ENCODE measurements at places on chromosomes 12 and 14.

DNA sequence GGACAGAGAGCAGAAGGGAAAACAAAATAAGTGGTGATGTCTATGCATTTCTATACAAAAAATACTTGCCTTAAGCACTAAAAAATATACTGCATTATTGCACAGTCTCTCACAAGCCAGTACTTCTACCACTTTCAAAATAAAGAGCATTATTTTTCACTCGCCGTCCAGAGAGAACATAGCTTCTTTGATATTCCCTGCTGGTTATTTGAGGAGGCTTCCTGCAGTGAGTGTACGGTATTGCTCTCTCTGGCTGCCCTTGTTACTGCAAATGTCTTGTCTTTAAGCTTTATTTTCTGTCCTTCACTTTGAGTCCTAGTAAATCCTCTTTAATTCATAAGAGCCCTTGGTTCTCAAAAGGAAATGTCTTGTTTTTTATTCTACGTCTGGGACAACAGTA is 81.1 kb downstream of the EML1 start:
- DNase-seq: no peak

GRCh38 chr12:75571204-75571603 is 59.8 kb upstream of the KRR1 start:
- DNase-seq: no peak

- DNase-seq: no peak
Measured at GRCh38 chr14:81884382-81884781, 350.7 kb upstream of the SEL1L start.

- DNase-seq: peak; percentile 79
Measured at GRCh38 chr12:1594006-1594260, 448 bp downstream of the FBXL14 start.

- DNase-seq: no peak
Measured at GRCh38 chr12:79085106-79085682, 220.6 kb downstream of the SYT1 start.

- no peak for DNase-seq
Measured at GRCh38 chr14:100593751-100594624, 6.8 kb upstream of the BEGAIN start.

DNA sequence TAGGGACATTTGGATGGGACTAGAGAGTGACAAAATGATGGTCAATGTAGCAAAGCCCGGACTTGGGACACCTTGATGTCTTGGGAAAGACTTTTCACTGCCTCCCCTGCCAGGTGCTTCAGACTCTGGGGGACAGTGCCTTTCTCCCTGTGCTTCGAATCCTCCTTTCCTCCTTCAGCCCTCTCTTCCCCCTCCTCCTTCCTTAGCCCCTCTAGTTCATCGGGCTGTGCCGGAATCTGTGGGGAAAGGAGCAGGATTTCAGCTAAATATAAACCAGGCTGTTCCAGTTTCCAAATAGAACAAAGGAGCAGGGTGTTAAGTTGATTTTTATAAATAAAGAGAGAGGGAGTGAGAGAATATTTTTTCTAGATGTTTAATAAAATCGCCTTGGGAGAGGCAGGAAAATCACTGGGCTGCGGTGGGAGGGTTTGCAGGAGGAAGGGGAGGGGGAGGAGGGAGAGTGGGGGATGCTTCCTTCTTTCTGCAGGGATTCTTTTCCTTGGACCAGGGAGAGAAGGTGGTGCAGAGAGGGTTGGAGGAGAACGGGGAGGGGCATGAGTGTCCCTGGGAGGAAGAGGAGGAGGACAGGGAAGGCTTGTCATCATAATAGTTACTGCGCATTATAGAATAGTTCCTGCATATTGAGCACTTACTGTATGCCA is 21.3 kb upstream of the CABP1 start:
- DNase-seq: no peak

DNA sequence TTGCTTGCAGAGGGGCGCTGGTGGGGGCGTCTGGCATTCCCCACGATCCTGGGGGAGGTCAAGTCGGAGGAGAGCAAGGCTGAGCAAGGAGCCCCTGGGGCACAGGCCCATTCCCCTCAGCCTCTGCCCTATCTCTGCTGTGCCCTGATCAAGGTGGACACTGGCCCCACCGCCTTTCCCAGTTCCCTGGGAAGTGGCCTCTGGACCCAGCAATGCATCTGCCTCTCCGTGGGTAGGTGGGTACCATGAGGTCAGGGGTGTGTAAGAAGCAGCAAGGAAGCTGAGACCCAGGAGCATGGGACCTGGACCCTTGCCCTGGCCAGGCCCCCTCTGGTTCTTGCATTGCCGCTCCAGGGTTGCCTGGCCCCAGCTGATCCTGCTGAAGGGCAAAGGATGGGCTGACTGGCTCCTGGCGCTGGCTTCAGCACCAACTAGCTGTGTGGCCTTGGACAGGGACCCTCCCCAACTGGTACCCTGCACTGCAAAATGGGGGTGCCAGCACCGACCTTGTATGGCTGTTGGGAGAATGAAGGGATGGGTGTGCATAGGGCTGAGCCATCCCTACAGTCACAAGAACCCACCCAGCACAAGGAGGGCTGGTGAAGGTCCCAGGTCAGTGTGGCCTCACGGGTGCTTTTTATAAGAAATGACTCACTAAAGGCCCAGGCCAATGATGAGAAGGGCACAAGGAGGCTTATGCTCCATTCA is 19.6 kb downstream of the SLC25A29 start:
- no peak for DNase-seq

DNA sequence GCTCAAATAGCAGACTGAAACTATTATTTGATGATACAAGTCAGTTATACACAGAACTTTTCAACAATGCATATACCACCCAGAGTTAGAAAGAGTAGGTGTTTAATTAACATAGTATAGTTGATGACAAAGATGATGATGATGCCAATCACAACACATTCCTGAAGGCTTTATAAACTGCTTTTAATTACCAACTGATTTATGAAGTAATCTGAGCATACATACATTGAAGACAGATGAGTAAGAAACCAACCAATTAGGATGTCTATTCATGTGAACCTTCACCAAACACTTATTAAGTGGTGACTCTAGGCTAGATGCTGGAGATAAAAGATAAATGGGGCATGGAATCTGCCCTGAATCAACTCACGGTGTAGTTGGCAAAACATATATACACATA is 600.9 kb upstream of the FLRT2 start:
- no peak for DNase-seq

DNA sequence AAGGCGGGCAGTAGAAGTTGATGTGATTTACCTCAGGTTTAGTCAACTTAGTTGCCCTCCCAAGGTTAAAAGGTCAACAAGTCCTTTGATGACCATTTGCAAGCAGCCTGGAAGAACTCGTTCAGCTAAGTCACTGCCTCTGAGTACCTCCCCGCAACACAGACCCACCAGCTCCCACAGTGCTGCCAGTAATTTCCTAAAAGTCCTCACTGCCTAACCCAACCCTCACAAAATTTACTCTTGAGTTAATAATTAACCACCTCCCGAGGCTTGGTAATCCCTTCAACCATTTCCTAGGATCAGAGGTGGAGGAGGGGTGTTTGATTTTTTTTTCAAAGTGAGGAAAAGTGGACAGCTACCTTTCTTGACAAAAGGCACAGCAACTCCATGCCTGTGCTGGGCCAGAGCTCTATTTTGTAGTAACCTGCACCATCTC is 55.8 kb downstream of the MAP3K9 start:
- no peak for DNase-seq

- no peak for DNase-seq
Measured at GRCh38 chr12:24741216-24741615, 207.7 kb downstream of the BCAT1 start.
